ENCODE measurements at places on chromosomes 3 and 15. TPM values are rescaled to one million over a fixed set of nuclear protein-coding genes. Genes with fewer than 3 reads are reported as not detected.

Gene NR2E3
- not detected for total RNA-seq

Gene TMEM42
- 14.5 TPM for total RNA-seq

Gene FBXO40
- not detected for total RNA-seq

Gene ZNF860
- not detected for total RNA-seq

Gene TM6SF1
- total RNA-seq = 14.3 TPM

Gene RLBP1
- total RNA-seq = not detected

GRCh38 chr3:187193181-187193580 is 4.1 kb upstream of the RTP1 start:
- DNase-seq = no peak

- no peak for DNase-seq
These were observed 671.1 kb downstream of the TBL1XR1 start for GRCh38 chr3:176526225-176526624.

DNA sequence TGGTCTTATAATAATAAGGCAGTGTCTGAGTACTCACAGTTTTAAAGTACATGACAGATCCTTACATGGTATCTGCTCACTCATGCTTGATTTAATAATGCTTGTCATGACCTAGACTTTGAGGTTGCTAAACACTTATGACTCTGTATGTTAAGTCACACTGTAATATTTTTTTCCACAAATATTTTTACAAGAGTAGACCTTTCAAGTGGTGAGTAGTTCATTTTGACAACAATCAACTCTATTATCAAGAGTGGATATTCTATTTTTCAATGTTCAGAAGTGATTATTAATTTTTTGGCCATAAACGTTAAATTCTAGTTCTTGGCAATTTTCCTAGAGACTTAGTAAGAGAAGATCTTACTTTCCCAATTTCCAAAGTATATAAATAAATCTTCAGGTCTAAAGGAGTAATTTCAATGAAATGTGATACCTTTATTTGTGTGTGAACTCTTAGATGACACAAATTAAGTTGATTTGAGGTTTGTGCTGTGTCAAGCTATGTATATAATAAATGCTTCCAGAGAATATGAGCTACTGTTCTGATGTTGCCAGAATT is 104.5 kb downstream of the NLGN1 start:
- DNase-seq = no peak

DNA sequence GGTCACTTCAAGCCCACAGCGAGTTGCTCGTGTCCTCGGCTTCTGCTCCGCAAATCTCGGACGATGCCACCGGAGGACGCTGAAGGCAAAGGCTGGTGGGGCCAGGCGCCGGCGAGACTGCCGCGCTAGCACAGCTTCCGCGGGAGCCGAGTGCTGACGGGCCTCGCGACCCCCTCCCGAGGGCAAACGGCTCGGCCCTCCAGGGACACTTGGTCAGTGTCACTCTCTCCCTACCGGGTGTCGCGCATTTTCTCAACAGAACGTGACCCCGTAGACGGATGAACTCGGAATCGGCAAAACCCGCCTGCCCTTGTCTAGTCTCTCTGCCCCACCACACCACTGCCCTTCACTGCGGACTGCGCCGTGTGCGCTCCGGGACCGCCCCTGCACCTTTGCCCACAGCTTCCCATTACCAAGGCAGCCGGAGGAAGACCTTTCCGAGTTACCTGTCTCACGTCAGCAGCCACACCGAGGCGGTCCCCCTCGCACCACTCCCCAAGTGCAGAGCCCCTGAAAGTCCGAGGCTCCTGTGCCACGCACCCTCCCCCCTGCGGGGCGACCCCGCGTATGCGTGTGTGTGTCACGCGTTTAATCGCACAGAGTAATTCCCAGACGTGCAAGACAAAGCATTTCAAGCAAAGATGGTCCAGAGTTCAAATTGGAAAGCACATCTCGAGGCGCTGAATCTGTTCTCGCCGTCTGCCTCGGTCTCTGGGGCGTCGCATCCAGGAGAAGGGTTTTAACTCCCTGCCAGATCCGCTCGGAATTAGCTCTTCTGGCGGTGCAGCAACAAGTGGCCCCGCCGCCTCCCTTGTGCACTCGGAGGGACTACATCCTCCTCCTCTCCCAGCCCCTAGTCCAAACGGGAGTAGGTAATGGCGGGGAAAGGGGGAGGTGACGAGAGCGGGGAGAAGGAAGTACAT is 245.0 kb upstream of the TOPAZ1 start:
- peak; percentile 58 for DNase-seq

DNA sequence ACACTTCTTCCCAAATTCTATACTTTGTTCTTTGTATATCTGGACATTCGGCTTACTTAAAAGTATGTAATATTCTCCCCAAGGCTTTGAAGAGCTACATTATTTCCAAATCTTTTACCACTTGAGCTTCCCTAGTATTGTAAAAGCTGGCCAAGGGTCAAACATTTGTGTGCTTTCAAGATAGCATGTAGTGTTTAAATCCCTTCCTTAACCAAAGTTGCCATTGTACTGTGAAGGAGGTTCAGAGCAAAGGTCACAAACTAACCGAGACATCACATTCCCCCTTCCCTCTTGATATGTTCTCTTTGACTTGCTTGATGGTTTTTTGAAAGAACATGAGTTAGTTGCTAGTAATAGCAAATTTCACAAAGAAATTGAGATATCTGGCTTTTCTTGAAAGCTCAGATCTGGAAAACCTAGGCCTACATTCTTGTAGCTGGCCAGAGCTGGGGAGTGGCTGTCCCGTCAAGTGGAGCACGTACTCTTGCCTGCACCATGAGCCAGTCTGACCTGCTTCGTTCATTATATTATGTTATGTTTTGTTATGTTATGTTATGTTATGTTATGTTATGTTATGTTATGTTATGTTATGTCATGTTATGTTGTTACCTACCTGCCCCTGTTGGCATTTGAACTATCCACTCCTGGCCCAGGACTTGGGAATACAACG is 60.2 kb downstream of the FILIP1L start:
- DNase-seq = no peak

- no peak for DNase-seq
These were observed 124.8 kb downstream of the VPS13C start for GRCh38 chr15:61935493-61935892.

GRCh38 chr3:156424758-156425157 is 130.2 kb downstream of the SSR3 start:
- DNase-seq = no peak

GRCh38 chr15:71385457-71385856 is 270.2 kb downstream of the THSD4 start:
- DNase-seq = no peak

GRCh38 chr3:83500422-83500821 is 1458.4 kb upstream of the CADM2 start:
- DNase-seq = no peak

DNA sequence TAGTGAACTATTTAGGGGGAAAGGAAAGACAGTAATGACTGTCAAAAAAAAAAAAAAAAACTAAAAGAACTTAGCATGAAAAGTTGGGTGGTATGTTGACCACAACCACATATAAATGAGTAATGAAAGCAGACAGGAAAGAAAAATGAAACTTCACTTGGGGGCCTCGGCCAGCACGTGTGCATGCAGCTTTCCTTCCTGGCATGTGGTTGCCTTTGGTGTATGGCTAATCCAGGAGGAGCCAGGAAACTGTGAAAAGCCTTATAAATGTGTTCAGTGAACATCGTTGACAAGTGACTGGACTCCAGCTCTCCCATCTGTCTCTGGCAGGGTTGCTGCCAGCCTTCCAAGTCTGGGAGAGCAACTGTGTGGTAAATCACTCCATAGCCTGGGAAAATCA is 195.1 kb downstream of the DTWD1 start:
- no peak for DNase-seq

- DNase-seq = no peak
These were observed 14.9 kb upstream of the WNT7A start for GRCh38 chr3:13894807-13895154.

DNA sequence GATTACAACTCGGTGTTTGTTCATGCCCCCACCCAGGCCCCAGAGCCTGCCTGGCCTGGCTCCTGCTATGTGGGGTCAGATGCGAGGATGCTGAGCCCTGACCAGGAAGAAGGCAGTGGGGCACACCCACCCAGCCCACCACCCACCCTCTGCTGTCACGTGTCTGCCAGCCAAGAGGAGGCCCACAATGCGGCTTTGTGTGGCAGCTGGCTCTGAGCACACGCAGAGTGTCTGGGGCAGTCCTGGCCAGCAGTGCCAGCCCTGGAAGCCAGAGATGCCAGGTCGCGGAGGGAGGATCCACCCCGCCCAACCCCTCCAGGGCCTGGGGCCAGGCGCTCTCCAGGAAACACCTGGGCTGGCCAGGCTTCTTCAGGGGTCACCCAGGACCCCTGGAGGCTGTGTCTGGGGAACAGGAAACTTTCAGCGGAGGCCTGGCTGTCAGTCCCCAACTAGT is 26.4 kb upstream of the KLF13 start:
- no peak for DNase-seq

- DNase-seq = no peak
These were observed 171.5 kb downstream of the RPLP1 start for GRCh38 chr15:69624155-69624520.

- DNase-seq = no peak
These were observed 220.4 kb upstream of the CFAP20DC start for GRCh38 chr3:59270209-59270608.

- DNase-seq = peak; percentile 65
These were observed 13.5 kb upstream of the ZNF592 start for GRCh38 chr15:84734794-84735479.

DNA sequence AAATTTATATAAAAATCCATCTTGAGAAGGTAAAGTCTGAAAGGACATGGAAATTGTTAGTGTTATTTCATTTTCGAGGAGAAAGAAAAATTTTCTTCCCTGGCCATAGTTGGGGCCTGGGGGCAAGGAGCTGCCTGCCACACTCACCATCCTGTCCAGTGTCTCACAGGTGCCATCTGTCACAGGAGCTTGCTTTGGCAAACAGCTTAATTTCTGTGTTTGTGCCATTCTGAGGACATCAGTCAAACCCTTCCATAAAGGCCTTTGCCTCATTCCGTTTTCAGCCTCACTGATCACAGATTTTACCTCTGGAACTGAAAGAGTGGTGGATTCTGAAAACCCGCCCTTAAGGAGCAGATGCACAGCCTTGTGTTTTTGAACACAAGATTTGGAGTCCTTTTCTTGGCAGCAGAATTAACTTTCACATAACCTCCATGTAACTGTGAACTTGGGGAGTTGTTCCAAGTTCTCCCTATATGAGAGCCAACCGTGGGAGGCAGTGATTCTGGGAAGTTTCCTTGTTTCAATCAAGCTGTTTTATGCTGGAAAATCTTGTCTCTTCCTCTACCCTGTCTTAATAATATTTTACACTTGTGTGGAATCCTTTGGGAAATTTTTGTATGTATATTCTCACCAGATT is 254.7 kb downstream of the CACNA2D3 start:
- no peak for DNase-seq
